Prostate gland (tissue), 2 donors: ENCODE measurements at places on chromosomes 5 and 9.
A peak's percentile ranks its signal among the peaks of the same experiment; 100 is the strongest.

GRCh38 chr9:115137526-115137925 is 19.6 kb upstream of the TNC start:
- no peak for DNase-seq

DNA sequence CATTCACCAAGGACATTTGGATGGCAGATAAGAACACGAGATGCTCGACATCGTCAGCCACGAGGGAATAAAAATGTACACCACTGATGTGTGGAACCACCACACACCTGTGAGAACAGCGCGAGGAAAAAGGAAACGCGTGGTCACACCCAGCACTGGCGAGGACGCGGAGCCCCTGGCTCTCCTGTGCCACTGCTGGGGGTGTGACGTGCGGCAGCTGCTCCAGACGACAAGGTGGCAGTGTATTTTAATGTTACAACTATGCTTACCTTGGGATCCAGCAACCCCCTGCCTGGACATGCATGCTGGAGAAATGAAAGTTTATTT is 13.6 kb upstream of the CEP72 start:
- no peak for DNase-seq

DNA sequence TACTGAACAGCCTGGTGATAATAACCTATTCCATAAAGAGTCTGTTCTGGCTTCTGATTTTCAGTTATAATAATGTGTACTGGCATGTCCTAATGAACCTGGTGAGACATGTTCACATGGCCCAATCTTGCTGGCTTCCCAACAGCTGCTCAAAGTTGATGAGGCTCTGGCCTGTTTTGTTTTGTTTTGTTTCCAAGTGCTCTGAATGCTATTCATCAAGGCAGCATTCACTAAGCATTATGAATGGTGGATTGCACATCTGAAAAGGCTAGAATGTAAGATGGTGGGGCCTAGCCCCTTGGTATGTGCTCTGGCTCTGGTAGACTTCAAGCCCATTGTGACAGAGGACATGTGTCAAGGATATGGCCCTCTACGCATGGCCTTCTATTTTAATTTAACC is 388.5 kb downstream of the PSAT1 start:
- no peak for DNase-seq

DNA sequence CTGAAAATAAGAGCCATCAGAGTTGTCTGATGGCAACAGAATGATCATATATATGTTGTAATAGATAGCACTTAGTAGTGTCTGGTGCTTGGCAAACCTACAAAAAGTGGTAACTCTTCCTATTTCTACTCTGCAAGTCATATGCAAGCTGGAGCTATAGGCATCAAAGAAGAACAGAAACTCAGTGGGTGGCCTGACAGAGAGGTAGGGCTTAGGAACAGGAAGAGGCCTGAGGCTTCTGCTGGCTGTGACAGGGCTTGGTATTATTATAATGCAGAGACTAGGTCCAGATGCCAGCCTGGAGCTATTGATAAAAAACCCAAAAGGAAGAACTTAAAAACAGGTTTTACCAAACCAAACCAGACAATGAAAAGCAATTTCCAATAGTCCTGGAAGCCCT is 4.4 kb upstream of the DIAPH1 start:
- DNase-seq = no peak

- DNase-seq = no peak
Observed at GRCh38 chr5:113020461-113021273, 44.1 kb downstream of the DCP2 start.

GRCh38 chr5:96282020-96282419 is 151.0 kb downstream of the PCSK1 start:
- DNase-seq = no peak

DNA sequence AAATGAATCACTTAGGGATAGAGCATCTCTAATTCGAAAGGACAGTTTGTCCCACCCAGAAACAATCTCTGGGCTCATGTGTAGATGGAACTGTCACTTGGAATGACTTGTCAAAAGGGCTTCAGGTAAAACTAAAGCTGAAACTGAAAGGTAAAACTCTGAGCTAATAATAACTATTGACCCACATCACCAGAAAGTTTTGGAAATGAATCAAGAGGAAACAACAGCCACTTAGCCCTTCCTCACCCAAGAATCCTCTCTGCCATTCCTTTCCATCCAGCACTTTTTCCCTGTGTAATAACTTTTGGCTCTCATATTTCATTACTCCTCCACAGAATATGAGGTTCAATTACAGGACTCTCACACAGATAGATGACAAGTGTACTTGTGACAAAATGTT is 14.0 kb upstream of the GLRX start:
- DNase-seq = no peak

DNA sequence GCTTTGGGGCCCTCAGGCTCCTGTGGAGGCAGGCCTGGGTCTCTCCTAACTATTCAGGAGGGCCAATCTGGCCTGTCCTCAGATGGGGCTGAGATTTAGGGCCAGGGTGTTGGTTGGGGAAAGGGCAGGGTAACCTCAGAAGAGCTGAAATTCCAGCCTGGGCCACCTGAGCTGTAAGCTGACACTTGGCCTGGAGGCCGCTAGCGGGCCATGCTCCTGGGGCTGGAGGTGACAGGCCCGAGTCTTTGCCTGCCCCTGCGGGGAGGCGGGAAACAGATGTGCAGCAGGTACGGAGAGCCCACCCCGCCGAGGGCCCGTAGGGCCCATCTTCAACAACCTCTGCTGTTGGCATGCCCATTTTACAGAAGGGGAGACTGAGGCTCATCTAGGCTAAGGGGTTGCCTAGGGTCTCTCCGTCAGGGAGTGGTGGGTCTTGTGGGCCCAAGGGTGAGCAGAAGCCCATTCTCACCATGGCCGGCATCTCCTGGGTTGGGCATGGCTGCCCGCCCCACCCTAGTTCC is 69.5 kb downstream of the RXRA start:
- DNase-seq = no peak

- DNase-seq = no peak
Observed at GRCh38 chr5:161566081-161566480, 19.6 kb upstream of the GABRB2 start.

DNA sequence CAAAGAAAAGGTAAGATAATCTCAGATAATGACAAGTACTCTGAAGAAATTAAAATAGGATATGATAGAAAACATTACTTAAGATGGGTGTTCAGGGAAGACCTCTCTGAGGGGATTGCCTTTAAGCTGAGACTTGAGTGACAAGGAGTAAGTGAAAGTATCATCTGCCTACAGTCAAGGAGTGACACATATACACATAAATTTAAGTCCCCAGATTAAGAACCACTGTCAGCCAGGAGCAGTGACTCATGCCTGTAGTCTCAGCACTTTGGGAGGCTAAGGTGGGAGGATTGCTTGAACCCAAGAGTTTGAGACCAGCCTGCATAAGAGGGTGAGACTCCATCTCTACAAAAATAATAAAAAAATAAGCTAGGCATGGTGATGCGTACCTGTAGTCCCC is 19.7 kb upstream of the ANKHD1 start:
- DNase-seq = no peak

- no peak for DNase-seq
Observed at GRCh38 chr5:135064235-135064570, 30.2 kb upstream of the PITX1 start.

GRCh38 chr5:36414869-36415282 is 113.2 kb upstream of the RANBP3L start:
- no peak for DNase-seq

DNA sequence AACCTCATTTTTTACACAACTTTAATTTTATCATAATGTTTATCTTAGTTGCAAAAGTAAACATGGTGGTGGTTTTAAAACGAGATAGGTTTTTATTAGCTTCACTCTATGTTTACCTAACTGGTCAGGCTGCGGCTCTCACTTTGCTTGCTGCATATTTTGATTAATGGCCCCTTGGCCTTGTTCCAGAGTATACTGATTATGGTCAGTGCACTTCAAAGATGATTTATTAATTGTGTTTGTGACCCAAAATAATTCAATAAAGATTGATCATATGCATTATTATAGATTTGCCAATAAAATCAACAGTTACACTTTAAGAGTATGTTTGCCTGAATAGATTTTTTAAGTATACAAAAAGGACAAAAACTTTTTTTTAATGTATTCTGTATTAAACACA is 188.0 kb downstream of the XRCC4 start:
- DNase-seq = peak; percentile 58

GRCh38 chr9:128045831-128046230 is 21.3 kb downstream of the NAIF1 start:
- no peak for DNase-seq

DNA sequence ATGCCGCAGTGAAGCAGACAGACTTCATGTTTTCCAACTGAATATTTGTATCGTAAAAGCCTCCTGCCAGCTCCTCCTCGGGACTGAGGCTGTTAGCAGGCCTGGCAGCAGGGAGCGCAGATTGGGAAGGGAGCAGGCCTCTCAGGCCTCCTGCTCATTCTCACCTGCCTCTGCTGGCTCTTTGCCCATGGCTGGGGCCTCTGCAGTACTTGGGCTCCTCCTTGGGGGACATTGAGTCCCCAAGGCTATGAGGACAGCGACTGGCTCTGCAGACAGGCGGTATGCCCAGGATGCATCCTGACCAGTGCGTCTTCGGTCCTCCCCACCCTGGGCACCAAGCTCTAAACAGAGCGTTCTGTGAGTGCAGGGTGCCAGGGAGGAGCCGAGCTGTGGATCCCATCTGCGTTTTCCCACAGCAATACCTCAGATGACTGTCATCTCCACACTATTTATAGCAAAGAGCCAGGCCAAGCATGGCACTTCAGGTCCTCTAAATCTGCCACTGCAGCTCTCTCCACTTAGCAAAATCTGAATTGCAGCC is 38.7 kb downstream of the TSTD2 start:
- no peak for DNase-seq

DNA sequence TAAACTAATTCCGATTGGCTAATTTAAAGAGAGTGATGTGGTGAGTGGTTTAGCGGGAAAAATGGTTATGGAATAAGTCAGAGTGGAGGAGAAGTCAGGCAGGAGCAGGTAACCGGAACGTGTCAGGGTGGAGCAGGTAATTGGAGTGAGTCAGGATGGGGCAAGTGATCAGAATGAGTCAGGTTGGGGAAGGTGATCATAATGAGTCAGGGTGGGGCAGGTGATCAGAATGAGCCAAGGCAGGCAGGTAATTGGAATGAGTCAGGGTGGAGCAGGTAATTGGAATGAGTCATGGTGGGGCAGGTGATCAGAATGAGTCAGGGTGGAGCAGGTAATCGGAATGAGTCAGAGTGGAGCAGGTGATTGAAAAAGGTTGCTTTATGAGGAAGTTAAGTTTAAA is 101.4 kb downstream of the TMEM167A start:
- DNase-seq = no peak

DNA sequence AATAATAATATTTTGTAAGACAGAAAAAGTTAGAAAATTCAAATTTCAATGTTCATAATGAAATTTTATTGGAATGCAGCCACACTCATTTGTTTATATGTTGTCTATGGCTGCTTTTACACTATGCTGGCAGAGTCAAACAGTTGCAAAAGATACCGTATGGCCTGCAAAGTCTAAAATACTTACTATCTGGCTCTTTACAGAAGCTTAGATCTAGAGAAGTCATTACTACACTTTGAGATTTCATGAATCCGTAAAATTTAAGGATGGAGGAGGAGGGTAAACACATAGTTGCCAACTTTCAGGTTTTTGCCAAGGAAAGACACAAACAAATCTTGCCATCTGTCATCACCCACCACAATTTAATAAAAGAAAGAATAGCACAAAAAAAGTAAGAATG is 25.1 kb upstream of the PCSK1 start:
- DNase-seq = no peak

- no peak for DNase-seq
Observed at GRCh38 chr5:53900677-53901076, 340.2 kb downstream of the NDUFS4 start.

- no peak for DNase-seq
Observed at GRCh38 chr5:612498-613424, 621 bp downstream of the CEP72 start.

DNA sequence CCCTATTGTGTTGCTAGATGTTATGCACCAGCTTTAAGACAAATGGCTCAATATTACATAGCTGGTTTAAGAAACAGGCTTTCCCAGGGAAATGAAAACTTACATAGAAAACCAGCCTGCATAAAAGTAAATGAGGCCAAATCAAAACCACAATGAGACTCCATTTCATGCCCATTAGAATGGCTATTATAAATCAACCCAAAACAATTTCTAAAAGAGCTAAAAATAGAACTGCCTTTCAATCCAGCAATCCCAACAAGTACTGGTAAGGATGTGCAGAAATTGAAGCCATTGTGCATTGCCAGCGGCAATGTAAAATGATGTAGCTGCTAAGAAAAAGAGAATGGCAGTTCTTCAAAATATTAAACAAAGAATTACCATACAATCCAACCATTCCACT is 1170.0 kb upstream of the CDH9 start:
- no peak for DNase-seq

DNA sequence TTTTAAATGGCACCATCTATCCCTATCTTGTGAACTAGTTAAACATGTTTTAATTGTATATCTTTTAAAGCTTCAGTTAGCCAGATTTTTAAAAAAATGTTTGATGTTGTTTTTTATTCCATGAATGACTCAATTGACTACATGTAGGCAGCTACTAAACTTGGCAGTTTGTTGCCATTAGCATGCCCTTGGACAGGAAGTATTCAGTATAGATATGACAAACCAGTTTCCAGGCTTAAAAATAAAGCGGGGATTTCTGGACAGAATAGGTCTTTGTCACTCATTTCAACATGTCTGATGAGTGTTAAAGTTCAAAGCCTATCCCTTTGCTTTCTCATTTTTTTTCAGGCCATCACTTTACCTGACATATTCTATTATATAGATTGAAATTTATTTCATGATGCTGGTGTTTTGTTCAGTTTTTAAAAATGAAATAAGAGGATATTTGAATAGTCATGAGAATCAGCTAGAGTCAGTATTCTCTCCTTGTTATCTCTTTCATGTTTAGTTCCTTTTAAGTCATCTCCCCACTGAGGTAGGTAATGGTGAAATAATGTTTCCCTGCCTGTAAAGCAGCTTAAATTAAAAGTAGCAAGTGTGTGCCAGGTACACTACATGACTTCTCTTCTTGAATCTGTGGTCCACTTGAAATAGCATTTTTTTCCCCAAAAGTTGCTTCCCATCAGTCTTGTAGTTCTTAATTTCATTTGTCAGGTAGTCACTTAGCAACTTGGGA is 11.9 kb downstream of the TNFAIP8 start:
- no peak for DNase-seq

GRCh38 chr9:71897577-71897976 is 13.4 kb downstream of the ABHD17B start:
- DNase-seq = no peak

- no peak for DNase-seq
Observed at GRCh38 chr5:131378721-131379541, 115.1 kb downstream of the CDC42SE2 start.

DNA sequence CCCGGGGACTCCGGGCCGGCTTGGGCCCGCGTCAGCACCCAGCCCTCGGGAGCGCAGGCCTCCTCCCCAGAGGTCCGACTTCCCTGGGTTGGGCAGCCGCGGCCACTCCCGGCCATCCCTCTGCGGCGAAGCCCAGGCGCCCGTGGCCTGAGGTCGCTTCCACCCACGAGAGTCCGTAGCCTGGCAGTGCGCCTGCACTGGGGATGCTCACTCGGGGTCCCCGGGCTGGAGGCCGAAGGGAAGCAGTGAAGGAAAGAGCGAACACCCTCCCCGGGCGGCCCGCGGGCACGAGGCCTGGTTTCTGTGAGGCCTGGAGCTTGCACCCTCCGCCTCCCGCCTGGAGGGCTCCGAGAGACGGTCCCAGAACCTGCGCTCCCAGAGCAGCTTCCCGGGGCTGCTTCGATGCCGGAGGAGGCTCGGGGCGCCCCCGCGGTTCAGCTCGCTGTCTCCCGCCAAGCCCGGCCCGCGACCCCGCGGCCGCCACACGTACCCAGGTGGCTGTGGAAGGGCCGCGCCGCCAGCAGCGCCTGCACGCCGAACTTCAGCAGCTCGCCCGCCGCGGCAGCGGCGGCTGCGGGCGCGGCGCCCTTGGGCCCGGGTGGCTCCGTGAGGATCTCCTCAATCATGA is 607 bp downstream of the BARX1 start:
- no peak for DNase-seq
